ENCODE measurements at places on chromosomes 6 and 20. TPM values are rescaled to one million over a fixed set of nuclear protein-coding genes. Genes with fewer than 3 reads are reported as not detected.

LIN28B gene
- not detected for total RNA-seq

ANKRD66 gene
- total RNA-seq = not detected

CCHCR1 gene
- total RNA-seq = 44.7 TPM

EEF1A2 gene
- 0.17 TPM for total RNA-seq

HRH3 gene
- total RNA-seq = not detected

- no peak overlapping the region for H3K27ac ChIP-seq
- H3K4me3 ChIP-seq = no peak overlapping the region
- H3K27me3 ChIP-seq = no peaks in the 10 kb centered on the region
- no peaks in the 10 kb centered on the region for H3K36me3 ChIP-seq
- DNase-seq = no peak
- H3K4me1 ChIP-seq = no peaks in the 10 kb centered on the region
Observed at GRCh38 chr6:11848852-11849731, 70.5 kb upstream of the ADTRP start.

GRCh38 chr20:63947638-63948456 lies 8.4 kb downstream of the UCKL1 start:
- peaks cover 49% of the 10 kb centered on the region for H3K4me1 ChIP-seq
- peak; percentile 57 for DNase-seq
- H3K4me3 ChIP-seq = peak overlapping the region; percentile 67
- no peaks in the 10 kb centered on the region for H3K27me3 ChIP-seq

- no peaks in the 10 kb centered on the region for H3K27me3 ChIP-seq
- no peak for DNase-seq
- no peak overlapping the region for H3K27ac ChIP-seq
- no peaks in the 10 kb centered on the region for H3K36me3 ChIP-seq
- H3K4me3 ChIP-seq = no peak overlapping the region
Observed at GRCh38 chr6:167643223-167643622, 183.5 kb upstream of the AFDN start.
